Cortex of kidney (tissue), 1 donor: ENCODE measurements at places on chromosomes 5 and 9.

DNA sequence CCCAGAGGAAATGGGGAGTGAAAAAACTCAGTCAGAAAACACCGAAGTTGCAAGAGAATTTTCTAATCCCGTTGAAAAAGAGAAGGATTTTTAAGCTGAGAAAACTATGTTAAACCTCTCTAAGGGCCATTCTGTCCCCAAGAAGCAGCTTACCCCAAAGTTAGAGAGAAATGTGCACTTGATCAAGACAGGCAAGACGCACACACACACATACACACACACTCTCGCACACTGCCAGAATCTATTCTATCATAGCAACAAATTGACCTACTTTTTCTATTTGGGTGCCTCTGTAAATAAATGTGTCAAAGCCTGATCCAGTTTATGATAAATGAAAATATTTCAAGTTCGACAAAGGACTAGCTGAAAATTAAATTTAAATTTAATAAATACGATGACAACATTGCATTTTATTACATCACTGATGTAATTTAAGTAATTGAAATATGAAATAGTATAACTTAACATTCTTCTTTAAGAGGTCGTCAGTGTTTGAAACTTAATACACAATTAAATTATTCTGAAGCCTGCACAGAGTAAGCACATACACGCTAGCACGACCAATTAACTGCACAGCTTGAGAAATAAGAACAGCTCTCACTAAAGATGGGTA lies 5.9 kb downstream of the NFIL3 start:
- DNase-seq = no peak

- no peak for DNase-seq
Observed at GRCh38 chr5:66963559-66963971, 233.0 kb downstream of the CD180 start.

- no peak for DNase-seq
Observed at GRCh38 chr5:153959134-153959957, 79.4 kb downstream of the FAM114A2 start.

DNA sequence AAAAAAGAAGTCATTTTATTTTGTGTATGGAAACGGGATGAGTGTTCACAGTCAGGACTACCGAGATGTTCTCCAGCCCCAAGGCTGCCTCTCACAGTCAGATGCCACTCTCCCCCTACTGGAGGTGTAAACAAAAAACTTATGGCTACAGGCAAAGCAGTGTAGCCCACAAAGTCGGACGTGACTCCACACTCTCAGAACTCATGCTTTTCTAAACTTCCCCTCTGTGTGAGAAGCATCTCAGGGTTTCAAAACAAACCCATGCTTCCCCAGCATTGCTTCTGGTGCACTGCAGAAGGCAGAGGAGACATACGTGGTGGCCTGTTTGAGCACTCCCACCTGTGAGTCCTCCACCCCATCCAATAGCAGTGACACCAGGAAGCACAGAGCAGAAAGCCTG lies 580.3 kb downstream of the BNC2 start:
- DNase-seq = no peak

DNA sequence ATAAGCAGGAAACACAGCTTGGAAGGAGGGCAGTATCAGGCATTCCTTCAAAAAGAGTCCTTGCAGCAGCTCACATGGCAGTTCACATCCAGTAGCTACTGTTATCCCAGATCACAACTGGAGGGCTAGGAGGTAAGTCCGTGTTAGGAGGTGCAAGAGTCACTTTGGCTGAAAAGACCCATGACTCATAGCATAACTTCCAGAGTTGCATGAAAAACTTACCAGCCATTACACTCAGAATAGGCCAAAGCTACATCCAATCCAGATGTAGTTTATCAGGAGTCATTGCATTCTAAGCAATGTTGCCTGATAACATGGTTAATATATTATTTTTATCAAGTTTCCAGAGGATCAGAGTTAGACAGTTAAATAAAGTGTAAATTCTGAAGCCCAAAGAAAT lies 1126.4 kb upstream of the SEMA6A start:
- DNase-seq = no peak

DNA sequence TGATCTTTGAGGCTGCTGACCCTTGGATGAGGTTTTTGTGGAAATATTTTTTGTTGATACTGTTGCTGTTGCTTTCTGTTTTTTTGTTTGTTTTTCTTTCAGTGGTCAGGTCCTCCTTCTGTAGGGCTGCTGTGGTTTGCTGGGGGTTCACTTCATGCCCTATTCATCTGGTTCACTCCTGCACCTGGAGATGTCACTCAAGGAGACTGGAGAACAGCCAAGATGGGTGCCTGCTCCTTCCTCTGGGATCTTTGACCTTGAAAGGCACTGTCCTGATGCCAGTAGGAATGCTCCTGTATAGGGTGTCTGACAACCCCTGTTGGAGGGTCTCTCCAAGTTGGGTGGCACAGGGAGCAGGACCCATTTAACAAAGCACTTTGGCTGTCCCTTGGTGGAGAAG lies 67.0 kb upstream of the ACTBL2 start:
- no peak for DNase-seq

GRCh38 chr5:6496207-6496584 lies 47.5 kb downstream of the UBE2QL1 start:
- DNase-seq = no peak

DNA sequence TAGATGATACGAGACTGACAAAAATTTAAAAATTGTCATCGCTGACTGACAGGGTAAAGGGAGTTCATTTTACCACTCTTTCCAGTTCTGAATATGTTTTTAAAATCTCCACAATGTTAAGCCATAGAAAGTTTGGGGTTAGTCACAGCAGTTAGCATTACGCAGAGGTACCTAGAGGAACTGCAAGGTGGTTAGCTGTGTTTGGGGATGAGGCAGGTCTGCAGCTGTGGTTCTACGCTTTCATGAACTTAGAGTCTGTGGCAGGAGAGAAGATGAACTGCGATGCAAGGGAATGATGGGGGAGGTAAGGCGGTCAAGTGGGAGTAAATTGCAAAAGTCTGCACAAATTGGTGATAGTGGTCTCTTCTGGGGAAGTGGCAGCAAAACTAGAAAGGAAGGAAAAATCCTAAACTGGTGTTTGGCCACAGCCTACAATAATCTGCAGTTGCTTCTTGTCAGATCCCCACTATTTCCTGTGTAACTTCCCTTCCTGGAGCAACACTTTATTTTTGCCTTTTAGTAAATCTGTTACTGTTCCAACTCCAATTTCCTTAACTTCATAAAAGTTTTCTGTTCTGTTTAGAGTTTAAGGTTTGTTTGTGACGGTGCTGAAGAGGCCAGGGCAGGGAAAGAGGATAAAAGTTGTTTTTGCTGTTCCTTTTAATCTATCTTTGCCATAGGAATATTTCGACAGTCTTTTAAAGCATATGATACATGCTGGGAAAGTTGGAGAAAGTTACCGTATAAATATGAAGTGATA lies 38.6 kb upstream of the SNX2 start:
- DNase-seq = no peak

GRCh38 chr5:123429993-123430392 lies 6.8 kb upstream of the CEP120 start:
- DNase-seq = no peak

DNA sequence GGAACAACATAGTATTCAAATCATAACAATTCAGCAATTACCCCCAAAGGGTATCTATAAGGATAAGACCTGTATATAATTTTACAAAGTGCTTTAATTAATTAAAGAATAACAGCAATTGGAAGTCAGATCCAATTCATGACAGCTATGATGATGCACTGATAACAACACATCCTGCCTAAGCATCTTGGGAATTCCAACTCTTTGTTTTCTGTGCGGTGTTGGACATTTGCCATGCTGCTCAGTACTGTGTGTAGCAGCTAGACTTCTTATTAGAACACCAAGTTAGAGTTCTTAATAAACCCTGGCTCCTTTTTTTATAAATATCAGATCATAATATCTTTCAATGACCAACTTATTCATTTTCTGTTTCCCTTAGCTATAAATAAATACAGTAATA lies 209.0 kb downstream of the SEC61B start:
- no peak for DNase-seq

DNA sequence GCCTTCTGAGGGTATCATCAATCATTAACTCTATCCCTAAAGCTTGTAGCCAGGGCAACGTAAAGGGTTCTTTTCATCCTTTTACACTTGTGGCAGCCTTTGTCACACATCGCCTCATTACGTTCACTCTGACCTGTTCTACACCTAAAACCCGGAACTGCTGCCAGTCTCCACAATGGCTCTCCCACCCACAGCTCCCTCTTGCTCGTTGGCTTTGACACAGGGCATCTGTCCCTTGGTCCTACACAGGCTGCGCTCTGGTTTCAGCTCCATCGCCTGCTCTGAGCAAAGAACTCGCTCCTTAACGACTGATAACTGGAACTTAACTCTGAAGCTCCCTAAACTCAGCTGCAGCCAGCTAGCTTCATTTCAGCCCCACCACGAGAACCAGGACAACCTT lies 112.8 kb upstream of the CTNND2 start:
- DNase-seq = no peak

DNA sequence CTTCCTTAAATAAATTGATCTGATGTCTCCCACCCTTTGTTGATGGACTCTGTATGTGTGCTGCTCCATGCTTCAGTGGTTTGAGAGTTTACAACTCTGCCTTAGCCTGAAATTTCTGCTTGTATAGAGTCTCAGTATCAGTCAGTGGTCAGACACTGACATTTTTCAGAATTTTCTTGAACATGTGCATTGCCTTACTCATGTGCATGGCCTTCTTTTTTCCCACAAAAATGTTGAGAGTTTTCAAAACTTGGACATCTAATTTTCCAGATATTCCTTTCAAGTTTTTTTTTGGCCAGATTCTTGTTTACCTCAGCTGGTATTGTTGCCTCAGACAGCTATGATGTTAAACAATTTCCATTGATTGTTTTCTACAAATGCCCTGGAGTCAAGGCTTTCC lies 427.1 kb upstream of the CHD1 start:
- no peak for DNase-seq
